A549 treated with DMSO at 1 μM for 4 hours (cell line): ENCODE measurements at places on chromosomes 16 and 17. TPM values are rescaled to one million over a fixed set of nuclear protein-coding genes. Genes with fewer than 3 reads are reported as not detected.

Gene WSCD1
- total RNA-seq = 2.1 to 3.9 TPM (median 3.7 TPM) in 5 replicates

Gene FOXJ1
- total RNA-seq = 0.24 to 0.42 TPM (median 0.35 TPM) in 5 replicates

Gene SOX15
- total RNA-seq = 0.36 to 0.44 TPM (median 0.37 TPM) in 5 replicates

Gene IRX3
- total RNA-seq = 3.1 to 5.2 TPM (median 3.6 TPM) in 5 replicates

Gene ERN2
- total RNA-seq = not detected in 5 replicates

Gene ZFP90
- 6.5 to 10.9 TPM (median 10.2 TPM) in 5 replicates for total RNA-seq

Gene BAHCC1
- total RNA-seq = 11.8 to 16.3 TPM (median 15.8 TPM) in 5 replicates

Gene STAT3
- 73.6 to 93.7 TPM (median 89.8 TPM) in 5 replicates for total RNA-seq

Gene AIPL1
- not detected in 5 replicates for total RNA-seq

Gene CDK3
- 3.3 to 6.0 TPM (median 5.5 TPM) in 5 replicates for total RNA-seq

Gene CMTM1
- total RNA-seq = 0.52 to 1.9 TPM (median 1.3 TPM) in 5 replicates

Gene SPATA2L
- total RNA-seq = 9.4 to 11.4 TPM (median 10.8 TPM) in 5 replicates

Gene CETP
- total RNA-seq = not detected in 5 replicates

Gene FBXW10
- total RNA-seq = 0.95 to 1.6 TPM (median 1.2 TPM) in 5 replicates

Gene TMEM204
- total RNA-seq = not detected in 5 replicates

Gene MT3
- 0.41 TPM in 1 of 5 replicates, not detected in the others for total RNA-seq

Gene SGCA
- 1.5 to 2.7 TPM (median 1.8 TPM) in 5 replicates for total RNA-seq

Gene MYLK3
- 0.01 to 0.19 TPM (median 0.08 TPM) in 5 replicates for total RNA-seq

Gene NDRG4
- 24.2 to 29.8 TPM (median 28.1 TPM) in 5 replicates for total RNA-seq

Gene KRT40
- total RNA-seq = not detected in 5 replicates

Gene ABCA10
- 0.15 to 0.24 TPM (median 0.22 TPM) in 5 replicates for total RNA-seq

Gene IFI35
- total RNA-seq = 16.9 to 21.8 TPM (median 17.9 TPM) in 5 replicates

Gene ARHGDIA
- 502 to 666 TPM (median 606 TPM) in 5 replicates for total RNA-seq

Gene SLC13A5
- 0.13 to 0.24 TPM (median 0.16 TPM) in 5 replicates for total RNA-seq

Gene TNFRSF13B
- not detected in 5 replicates for total RNA-seq

Gene NPIPB13
- total RNA-seq = 0.66 to 3.2 TPM (median 3.0 TPM) in 5 replicates

Gene SMIM5
- 0.55 to 0.83 TPM (median 0.64 TPM) in 5 replicates for total RNA-seq
